IMR-90 (cell line): ENCODE measurements at places on chromosomes 11 and 22. TPM values are rescaled to one million over a fixed set of nuclear protein-coding genes. Genes with fewer than 3 reads are reported as not detected.

FXYD2 gene
- total RNA-seq = not detected in 2 replicates

BRSK2 gene
- under 0.01 and 0.18 TPM in 2 replicates for total RNA-seq

MRGPRF gene
- total RNA-seq = 5.8 and 6.3 TPM in 2 replicates

LMNTD2 gene
- 0.18 and 0.28 TPM in 2 replicates for total RNA-seq

- H3K27me3 ChIP-seq = no peaks in the 10 kb centered on the region
- no peak overlapping the region for H3K4me3 ChIP-seq
- H3K36me3 ChIP-seq = peaks cover 4% of the 10 kb centered on the region
- DNase-seq = no peak
Measured at GRCh38 chr22:26565889-26566288, 24.0 kb downstream of the TPST2 start.

DNA sequence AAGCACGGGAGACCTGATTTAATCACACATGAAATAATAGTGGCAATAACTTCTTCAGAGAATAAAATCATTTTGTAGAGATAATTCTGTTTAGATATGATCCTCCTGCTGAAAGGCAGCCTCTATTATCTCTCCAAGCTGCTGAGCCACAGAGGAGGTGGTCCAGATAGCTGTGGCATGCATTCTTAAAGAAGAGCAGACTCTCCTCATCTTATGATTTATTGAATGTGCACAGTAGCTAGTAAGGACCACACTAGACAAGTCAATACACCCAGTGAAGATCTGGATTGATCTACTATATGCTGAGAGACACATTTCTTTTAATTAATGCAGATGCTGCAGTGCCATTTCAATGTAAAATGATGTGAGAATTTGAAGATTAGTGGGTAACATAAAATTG is 552.9 kb upstream of the ANO3 start:
- H3K36me3 ChIP-seq = no peaks in the 10 kb centered on the region
- DNase-seq = no peak
- H3K27ac ChIP-seq = no peak overlapping the region
- H3K27me3 ChIP-seq = no peaks in the 10 kb centered on the region
- no peak overlapping the region for H3K4me3 ChIP-seq

DNA sequence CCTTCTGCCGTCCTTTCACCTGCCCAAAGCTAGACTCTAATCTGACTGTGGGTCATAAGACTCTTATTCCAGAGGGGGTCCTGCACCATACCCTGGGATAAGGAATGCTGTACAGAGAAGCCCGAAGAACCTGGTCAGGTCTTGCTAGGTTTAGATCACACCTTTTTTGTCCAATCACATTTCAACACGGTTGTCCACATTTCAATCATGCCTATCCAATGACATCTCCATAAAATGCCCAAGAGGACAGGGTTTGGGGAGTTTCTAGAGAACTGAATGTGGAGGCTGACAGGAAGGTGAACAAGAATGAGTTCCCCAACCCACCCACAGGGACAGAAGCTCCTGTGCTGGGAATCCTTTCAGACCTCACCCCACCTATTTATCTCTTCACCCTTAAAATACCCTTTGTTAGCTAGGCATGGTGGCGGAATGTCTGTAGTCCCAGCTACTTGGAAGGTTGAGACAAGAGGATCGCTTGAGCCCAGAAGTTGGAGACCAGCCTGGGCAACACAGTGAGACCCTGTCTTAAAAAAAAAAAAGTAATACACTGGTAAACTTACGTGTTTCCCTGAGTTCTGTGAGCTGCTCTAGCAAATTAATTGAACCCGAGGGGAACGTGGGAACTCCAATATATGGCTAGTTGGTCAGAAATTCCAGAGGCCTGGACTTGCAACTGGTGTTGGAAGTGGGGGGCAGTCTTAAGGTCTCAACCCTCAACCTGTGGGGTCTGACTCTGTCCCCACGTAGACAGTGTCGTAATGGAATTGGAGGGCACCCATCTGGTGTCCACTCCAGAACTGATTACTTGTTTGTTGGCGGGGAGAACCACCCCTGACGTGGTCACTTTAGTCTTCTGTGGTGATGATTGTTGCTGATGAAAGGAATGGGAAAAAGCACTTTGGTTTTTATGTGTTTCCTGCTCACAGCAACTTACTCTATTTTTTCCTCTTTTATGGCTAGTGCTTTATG is 17.8 kb downstream of the TCIRG1 start:
- H3K36me3 ChIP-seq = peaks cover 20% of the 10 kb centered on the region
- no peaks in the 10 kb centered on the region for H3K4me1 ChIP-seq
- no peaks in the 10 kb centered on the region for H3K27me3 ChIP-seq
- H3K27ac ChIP-seq = no peak overlapping the region

GRCh38 chr11:131423688-131424087 is 53.3 kb downstream of the NTM start:
- no peaks in the 10 kb centered on the region for H3K36me3 ChIP-seq
- H3K4me3 ChIP-seq = no peak overlapping the region
- no peak overlapping the region for H3K27ac ChIP-seq
- H3K27me3 ChIP-seq = no peaks in the 10 kb centered on the region
- DNase-seq = peak; percentile 7

- no peaks in the 10 kb centered on the region for H3K36me3 ChIP-seq
- H3K27ac ChIP-seq = no peak overlapping the region
- peaks cover 56% of the 10 kb centered on the region for H3K27me3 ChIP-seq
- no peak overlapping the region for H3K4me3 ChIP-seq
Measured at GRCh38 chr22:44942979-44943700, 66.7 kb downstream of the PHF21B start.

GRCh38 chr11:125091247-125091876 is 20.1 kb downstream of the TMEM218 start:
- H3K27me3 ChIP-seq = no peaks in the 10 kb centered on the region
- peaks cover 10% of the 10 kb centered on the region for H3K4me1 ChIP-seq
- peak overlapping the region; percentile 15; the same call in 1 of the 2 replicates for H3K27ac ChIP-seq
- H3K4me3 ChIP-seq = no peak overlapping the region

DNA sequence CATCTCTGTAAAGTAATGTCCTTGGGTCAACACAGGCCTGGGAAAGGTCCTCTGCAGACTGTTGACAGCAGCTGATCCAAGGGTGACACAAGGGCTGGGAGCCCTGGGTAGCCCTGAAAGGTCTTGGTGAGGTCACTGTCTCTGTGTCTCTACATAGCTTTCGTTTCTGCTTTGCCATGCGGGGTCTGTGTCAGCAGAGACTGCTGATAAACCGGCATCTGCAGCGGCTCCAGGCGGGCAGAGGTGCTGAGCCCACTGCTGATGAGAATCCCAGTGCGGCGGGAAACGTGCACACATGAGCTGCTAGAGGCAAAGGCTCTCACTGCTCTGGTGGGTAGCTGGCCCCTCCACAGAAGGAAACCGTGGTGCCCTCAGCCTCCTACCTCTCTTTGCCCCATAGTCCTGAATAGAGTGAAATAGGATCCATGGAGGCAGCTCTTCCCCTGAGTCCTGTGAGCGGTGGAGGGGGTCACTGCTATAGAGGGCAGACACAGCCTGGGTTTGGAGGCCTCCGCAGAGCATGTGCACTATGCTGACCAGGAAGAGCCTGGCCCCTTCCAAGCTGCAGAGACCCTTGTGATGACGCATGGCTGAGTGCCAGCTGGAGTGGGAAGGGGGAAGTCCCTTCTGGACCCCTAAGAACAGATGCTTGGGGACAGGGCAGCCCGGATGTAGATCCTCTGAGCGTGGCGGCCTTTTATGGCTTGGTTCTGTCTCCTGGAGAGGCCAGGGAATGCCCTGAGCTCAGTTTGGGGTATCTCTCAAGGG is 17.8 kb upstream of the ST3GAL4 start:
- no peak overlapping the region for H3K4me3 ChIP-seq
- peaks cover 7% of the 10 kb centered on the region; the same call in 1 of the 2 replicates for H3K36me3 ChIP-seq
- H3K27ac ChIP-seq = no peak overlapping the region
- no peaks in the 10 kb centered on the region for H3K27me3 ChIP-seq
- DNase-seq = no peak

DNA sequence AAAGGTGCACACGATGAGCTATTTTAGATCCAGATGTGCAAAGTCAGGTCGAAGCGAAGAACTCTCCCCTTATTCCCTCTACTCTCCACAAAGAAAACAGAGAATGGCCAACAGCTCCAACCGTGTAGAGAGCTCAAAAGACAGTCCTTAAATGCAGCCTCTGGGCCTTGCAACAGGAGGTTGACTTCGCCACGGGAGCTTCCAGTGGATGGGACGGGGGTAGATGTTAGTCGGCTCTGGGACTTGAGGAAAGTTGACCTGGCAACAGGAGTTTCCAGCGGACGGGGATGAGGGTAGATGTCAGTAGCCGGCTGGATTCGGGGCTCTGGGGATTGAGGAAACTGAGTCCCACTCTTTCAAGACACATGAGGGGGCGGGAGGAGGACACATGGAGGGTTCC is 450.4 kb downstream of the BRD1 start:
- DNase-seq = no peak
- no peaks in the 10 kb centered on the region for H3K4me1 ChIP-seq
- no peak overlapping the region for H3K4me3 ChIP-seq
- no peak overlapping the region for H3K27ac ChIP-seq

DNA sequence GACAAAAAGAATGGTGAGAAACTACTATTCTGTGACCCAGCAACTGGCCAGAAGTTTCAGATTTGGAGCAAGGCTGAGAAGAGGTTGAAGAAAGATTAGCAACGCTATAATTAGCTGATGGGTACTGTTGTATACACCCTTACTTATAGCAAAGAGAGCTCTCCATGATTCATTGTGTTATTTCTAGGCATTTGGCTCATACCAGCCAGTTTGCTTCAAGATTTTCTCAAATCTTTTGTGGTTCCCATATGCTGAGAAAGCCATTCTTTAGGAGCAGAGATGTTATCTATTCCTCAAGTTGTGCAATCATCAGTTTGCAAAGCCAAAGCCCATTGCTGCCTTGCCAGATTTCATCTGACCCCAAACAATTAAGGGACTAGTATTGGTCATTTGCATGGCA is 179.4 kb downstream of the ETS1 start:
- H3K4me1 ChIP-seq = peaks cover 16% of the 10 kb centered on the region
- no peak overlapping the region for H3K27ac ChIP-seq
- DNase-seq = peak; percentile 73
- no peak overlapping the region for H3K4me3 ChIP-seq

DNA sequence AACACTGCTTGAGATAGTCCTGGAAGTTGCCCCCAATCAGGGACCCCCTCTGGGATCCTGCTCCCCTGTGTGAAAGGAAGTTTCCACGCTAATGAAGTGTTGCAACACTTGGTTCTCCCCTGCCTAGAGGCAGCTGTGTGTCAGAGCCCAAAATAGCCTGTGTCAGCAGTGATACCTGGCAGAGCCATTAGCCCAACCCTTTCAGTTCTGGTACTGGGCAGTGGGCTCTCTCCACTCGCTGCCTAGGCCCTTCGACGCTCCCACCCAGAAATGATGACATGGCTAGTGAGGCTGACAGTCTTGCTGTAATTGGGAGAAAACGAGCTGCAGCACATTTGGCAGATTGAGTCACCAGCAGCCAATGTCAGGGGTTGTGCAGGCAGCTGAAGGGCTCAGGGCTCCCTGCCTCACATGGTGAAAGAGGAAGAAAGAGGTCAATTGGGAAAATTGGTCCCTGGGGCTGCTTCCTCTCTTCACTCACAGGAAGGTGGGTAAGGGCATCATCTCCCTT is 1.4 kb upstream of the NXF1 start:
- no peak overlapping the region for H3K4me3 ChIP-seq
- peaks cover 16% of the 10 kb centered on the region for H3K36me3 ChIP-seq
- peak overlapping the region; percentile 58; the same call in 1 of the 2 replicates for H3K27ac ChIP-seq
- peak; percentile 48 for DNase-seq
- peaks cover 26% of the 10 kb centered on the region for H3K4me1 ChIP-seq
- H3K27me3 ChIP-seq = no peaks in the 10 kb centered on the region

DNA sequence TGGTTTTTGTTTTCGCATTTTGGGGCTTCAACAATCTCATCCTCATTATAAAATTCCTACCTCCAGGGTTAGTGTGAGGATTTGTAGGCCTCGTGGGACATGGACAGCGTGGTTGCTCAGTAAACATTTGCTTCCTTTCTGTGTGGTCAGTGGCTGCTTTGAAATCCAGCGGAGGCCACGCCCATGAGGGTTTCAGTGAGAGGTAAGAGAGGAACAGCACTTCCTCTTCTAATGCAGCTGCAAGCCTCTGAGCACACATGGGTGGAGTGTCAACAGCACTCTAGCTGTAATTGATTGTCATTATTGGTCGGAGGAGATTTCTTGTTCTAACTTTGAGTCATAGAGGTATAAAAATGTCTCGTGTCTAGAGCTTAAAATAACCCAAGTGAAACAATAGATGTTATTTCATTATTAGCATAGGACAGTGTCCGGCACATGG is 6.0 kb upstream of the ARHGAP42 start:
- no peak overlapping the region for H3K27ac ChIP-seq
- DNase-seq = peak; percentile 34
- H3K4me1 ChIP-seq = peaks cover 2% of the 10 kb centered on the region; the same call in 1 of the 2 replicates
- H3K27me3 ChIP-seq = no peaks in the 10 kb centered on the region
- H3K36me3 ChIP-seq = no peaks in the 10 kb centered on the region
- H3K4me3 ChIP-seq = no peak overlapping the region

DNA sequence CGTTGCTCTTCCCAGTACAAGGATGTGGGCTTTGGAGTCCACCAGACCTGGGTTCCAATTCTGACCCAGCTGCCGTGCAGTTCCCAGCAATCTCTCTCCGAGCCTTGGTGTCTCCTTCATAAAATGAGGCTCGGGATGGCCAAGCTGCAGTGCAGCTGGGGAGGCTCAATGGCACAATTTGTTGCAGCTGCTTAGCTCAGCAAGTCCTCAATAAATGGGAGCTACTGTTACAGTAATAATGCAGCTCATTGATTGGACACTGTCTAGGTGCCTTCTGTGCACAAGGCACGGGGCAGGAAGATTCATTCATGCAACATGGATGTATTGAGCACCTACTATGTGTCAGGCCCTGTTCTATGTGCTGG is 37.1 kb downstream of the SHISAL1 start:
- DNase-seq = no peak
- H3K27me3 ChIP-seq = peaks cover 6% of the 10 kb centered on the region; the same call in 1 of the 2 replicates
- 0 out of 2 replicates have a peak, but pooled peaks cover 2% of the 10 kb centered on the region for H3K36me3 ChIP-seq
- no peak overlapping the region for H3K4me3 ChIP-seq
- H3K27ac ChIP-seq = no peak overlapping the region
- H3K4me1 ChIP-seq = peaks cover 3% of the 10 kb centered on the region; the same call in 1 of the 2 replicates

GRCh38 chr11:88297863-88298262 is 39.7 kb downstream of the CTSC start:
- H3K4me1 ChIP-seq = no peaks in the 10 kb centered on the region; the same call in 1 of the 2 replicates
- no peak overlapping the region for H3K27ac ChIP-seq
- no peak for DNase-seq
- H3K4me3 ChIP-seq = no peak overlapping the region
- no peaks in the 10 kb centered on the region for H3K27me3 ChIP-seq

DNA sequence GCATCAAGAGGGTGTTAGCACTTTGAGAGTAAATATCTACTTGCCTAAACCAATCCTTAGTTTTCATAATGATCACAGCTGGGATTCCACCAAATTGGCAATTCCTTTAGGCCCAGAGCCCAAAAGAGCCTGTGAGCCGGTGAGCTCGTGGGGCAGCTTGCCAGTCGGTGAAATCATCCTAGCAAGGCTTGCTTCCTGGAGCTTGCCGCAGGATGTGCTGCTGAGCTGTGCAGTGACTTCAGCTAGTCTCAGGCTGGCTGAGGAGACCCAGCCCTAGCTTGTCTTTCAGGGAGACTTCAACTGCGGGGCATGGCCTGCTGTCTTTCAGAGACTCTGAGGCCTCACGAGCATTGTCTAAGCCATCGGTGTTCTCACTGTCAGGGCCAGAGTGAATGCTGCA is 73.6 kb upstream of the SUSD2 start:
- peak; percentile 90 for DNase-seq
- no peak overlapping the region for H3K4me3 ChIP-seq
- H3K27me3 ChIP-seq = no peaks in the 10 kb centered on the region
- H3K36me3 ChIP-seq = peaks cover 11% of the 10 kb centered on the region
- H3K27ac ChIP-seq = no peak overlapping the region

GRCh38 chr11:57574061-57574460 is 6.6 kb upstream of the UBE2L6 start:
- H3K27me3 ChIP-seq = peaks cover 14% of the 10 kb centered on the region; the same call in 1 of the 2 replicates
- no peak overlapping the region for H3K4me3 ChIP-seq
- no peak for DNase-seq
- no peaks in the 10 kb centered on the region for H3K36me3 ChIP-seq
